ENCODE measurements at places on chromosomes 6 and 20.

DNA sequence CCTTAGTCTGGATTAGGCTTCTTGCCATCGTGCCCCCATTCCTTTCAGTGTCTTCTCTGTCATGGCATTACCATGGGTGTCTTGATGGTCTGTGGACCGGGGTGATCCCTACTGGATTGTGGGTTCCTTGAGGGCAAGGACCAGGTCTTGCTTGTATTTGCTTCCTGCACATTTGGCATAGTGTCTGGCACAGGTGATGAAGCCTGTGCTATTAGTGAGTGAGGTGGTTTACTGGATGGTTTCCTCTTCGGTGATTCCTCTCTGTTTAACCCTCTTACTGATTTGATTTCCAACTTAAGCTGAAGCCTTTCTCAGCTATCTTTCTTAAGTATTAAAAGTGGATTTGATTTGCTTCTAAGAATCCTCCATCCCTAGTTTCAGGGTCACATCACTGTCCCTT lies 162.3 kb downstream of the GRM1 start:
- DNase-seq: no peak

- no peak for DNase-seq
Observed at GRCh38 chr6:43334466-43335095, 26.0 kb upstream of the CRIP3 start.

- DNase-seq: no peak
Observed at GRCh38 chr6:130259140-130259539, 36.4 kb upstream of the SAMD3 start.

DNA sequence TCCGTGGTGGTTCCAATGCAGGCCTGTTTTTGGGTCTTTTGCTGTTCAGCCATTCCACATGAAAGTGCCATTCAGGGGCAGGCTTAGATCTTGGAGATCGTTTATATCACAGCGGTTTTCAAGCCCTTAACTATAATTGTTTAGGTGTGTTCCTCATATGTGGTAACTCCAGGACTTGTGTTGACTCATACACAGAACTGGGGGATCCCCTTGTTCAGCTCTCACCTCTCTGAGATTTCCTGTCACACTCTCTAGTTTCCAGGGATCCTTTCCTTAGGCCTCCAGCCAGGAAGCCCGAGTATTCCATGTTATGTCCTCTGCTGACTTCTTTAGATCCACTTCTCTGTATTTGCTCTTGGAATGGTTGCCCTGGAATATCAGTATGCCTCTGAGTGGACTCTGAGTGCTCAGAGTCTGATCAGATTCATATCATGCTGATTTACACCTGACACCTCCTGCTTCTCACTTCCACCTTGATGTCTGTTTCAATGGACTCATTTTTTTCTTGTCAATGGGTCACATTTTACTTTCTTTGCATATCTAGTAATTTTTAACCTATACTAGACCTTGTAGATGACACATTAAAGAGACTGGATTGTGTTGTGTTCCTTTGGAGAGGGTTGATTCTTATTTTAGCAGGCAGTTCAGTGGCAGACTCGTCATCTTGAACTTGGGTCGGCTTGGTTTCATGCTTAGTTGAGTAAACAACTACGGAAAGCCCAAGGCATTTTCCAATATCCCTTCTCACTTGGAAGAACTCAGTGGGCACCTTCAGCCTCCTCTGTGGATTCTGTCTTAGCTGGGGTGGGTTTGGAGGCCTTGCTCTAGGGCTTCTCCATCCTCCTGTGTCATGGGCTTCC lies 13.1 kb downstream of the NTSR1 start:
- DNase-seq: no peak

DNA sequence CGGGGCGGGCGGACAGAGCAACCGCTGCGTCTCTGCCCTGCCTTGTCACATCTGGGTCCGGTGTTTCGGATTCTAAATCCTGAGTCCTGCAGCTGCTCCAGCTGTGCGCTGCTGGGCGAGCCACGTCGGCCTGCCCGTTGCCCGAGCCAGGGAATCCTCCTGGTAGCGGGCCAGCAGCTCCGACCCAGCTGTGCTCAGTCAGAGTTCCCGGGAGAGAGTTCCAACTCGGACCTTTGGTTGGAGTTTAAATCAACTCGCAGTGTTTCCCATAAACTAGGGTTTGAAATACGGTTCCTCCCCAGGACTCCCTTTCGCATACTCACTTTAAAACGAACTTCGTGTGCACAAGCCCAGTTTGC lies 315 bp upstream of the PDE10A start:
- no peak for DNase-seq

GRCh38 chr6:33428224-33428965 lies 8.5 kb downstream of the SYNGAP1 start:
- DNase-seq: no peak

- no peak for DNase-seq
Observed at GRCh38 chr6:2625581-2625980, 125.1 kb downstream of the MYLK4 start.

- no peak for DNase-seq
Observed at GRCh38 chr6:39614393-39614950, 110.7 kb downstream of the KIF6 start.

GRCh38 chr6:38158762-38159350 lies 339.3 kb downstream of the ZFAND3 start:
- no peak for DNase-seq

DNA sequence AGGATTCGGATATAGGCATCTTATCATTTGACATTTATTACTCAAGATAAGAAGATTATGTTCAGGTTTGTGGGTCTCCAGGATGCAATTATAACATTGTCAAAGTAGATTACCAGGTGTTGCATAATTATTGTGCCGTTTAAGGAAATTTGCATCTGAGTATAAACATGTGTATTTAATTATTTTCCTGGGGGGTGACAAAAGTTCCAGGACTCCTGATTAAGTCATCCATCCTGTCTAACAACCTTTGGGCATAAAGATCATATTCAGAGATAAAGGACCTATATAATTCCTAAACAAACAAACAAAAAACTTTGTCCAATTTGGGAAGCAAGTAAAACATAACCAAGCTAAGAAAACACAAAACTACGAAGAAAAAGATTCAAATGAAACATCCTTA lies 3.3 kb upstream of the PPP1R14C start:
- DNase-seq: no peak

- DNase-seq: no peak
Observed at GRCh38 chr6:28841290-28841689, 82.5 kb downstream of the TRIM27 start.

DNA sequence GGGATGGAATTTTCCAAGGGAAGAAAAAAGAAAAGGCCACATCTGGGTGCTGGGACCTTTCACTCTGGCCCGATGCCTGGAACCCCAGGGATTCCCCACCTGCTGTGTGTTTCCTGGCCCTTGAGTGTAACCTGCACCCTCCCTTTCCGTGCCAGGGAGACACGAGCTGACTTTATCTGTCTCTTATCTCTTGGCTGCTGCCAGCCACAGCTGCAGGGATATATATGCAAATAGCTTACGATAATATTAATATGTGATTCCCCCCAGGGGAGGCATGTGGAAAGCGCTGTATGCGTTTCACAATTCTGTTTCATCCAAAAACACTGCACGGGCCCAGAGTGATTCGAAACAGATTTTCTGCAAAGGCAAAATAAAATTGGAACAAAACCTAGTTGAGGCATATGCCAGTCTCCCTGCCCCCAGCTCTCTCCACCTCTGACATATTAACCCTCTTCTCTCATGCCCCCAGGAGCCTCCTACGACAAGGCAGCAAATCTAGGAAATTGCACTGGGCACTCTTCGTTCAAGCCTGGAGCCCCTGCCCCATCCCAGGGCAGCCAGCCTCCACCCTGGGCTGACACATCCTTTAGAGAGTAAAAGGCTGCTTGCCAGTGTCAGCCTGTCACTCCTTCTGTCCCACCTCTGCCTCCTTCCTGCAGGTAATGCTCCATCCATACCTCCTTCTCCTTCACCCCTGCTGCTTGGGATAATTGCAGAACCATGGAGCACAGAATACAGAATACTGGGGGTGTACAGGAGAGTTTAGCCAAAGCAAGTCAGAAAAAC lies 1.3 kb downstream of the RIPOR3 start:
- no peak for DNase-seq

DNA sequence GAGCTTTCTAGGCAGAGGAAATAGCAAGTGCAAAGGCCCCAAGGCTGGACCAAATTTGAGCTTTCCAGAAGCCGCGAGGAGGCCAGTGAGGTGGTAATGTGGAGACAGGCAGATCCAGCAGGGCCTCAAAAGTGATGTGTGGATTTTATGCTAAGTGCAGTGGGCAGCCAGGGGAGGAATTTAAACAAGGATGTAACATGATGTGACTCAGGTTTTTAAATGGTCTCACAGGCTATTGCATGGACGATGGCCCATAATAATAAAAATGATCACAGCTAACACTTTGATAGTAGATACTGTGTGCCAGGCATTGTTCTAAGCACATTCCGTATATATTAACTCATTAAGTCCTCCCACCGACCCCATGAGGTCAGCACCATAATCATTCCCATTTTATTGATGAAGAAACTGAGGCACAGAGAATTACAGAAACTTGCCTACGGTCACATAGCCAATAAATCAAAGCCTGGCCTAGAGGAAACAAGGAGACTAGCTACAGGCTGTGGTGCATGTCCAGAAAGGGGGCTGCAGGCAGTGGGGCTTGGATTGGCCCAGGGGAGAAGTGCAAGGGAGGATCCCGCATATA lies 18.0 kb upstream of the PREX1 start:
- no peak for DNase-seq

- peak; percentile 38 for DNase-seq
Observed at GRCh38 chr20:49187330-49187850, 744 bp downstream of the STAU1 start.

- no peak for DNase-seq
Observed at GRCh38 chr6:13278991-13279390, 49.3 kb downstream of the TBC1D7 start.

- no peak for DNase-seq
Observed at GRCh38 chr6:150619275-150619674, 19.6 kb downstream of the PLEKHG1 start.

GRCh38 chr6:24100770-24101155 lies 25.3 kb upstream of the NRSN1 start:
- DNase-seq: no peak

- no peak for DNase-seq
Observed at GRCh38 chr6:147099974-147100373, 104.2 kb upstream of the STXBP5 start.

DNA sequence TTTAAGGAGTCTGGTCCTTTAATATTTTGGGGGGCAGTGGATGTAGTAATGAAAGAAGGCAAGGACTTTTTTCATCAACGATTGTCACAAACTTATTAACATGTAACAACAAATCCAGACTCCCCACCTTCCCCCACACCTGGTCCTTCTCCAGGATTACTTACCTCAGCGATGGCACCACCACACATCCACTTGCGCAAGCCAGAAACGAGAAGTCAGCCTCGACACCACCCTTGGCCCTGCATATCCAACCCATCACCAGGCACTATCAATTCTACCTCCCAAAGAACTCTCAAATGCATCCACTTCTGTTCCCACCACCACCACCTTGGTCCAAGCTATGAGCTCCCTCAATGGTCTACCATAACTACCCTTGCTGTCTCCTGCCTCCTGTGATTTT lies 6.6 kb downstream of the EZR start:
- no peak for DNase-seq
